SK-N-SH (cell line): ENCODE measurements at places on chromosomes 7 and 10. TPM values are rescaled to one million over a fixed set of nuclear protein-coding genes. Genes with fewer than 3 reads are reported as not detected.

AKR1C2 gene
- polyA plus RNA-seq, result not detected in 2 replicates

ZDHHC6 gene
- polyA plus RNA-seq, result 12.5 and 20.7 TPM in 2 replicates

DNA sequence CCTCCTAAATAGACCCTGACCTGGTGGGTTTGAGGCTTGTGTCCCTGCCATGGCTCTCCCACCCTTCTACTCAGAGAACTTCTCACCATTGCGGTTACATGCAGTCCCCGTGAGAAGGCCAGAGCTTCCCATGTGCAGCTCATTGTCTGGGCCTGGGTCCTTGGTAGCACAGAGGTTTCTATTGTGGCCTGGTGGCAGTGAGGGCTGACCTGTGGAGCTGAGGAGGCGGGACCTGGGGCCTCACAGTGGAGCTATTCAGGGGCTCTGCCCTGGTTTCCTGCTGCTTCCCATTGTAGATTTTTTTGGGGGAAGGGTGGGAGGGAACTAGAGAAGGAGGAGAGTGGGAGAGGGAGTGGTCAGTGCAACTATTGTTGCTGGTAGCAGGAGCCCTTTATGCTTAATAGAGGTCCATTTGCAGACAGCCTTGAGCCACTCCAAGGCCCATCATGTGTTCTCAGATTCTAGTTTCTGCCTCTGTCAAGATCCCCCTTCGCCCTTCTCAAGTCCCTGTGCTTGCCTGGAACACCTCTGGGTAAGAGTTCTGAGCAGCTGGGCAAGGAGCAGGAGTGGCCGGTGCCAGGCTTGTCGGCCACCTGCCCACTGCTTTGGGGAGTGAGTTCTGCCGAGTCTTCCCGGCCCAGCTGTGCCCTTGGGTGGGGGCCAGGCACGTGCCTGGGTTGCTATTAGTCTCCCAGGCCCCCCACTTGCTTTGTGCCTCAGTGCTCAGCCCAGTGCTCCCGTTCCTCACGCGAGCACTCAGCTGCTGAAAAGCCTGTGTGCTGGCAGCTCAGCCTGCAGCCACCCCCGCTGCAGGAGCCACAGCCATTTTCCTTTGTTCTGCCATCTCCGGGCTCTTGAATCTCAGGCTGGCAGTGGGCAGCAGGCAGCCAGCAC, 10.7 kb downstream of the TSPAN14 start:
- DNase-seq, result peak; percentile 47

DNA sequence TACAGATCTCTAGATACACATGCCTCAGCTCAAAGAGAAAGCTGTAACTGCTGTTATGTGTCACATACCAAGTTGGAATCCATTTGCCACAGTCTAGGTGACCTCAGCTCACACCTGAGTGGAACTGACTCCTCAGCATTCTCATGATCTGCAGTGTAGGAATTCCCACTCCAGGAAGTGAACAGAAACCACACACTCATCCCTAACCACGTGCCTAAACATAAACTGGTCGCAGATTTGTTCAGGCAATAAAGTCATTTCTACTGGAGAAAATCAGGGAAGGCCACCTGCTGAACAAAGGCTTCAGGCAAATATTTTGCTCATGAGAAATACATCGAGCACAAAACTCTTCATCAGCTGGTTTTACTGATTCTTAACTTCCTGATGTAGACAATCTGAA, 23.0 kb upstream of the ZMYND11 start:
- DNase-seq, result no peak

DNA sequence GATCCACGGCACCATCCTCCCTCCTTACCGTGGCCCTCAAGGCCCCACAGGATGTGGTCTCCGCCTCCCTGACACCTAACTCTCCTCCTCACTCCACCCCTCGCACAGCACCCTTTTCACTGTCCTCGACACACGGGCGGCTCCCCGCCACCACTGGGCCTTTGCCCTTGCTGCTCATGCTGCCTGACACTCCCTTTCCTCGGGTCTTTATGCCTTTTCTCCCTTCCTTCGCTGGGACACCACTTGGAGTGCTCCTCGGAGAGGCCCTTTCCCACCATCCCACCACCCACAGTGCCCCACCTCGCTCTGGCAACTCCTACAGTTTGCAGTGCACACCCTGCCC, 7.9 kb upstream of the INMT start:
- no peak for DNase-seq

DNA sequence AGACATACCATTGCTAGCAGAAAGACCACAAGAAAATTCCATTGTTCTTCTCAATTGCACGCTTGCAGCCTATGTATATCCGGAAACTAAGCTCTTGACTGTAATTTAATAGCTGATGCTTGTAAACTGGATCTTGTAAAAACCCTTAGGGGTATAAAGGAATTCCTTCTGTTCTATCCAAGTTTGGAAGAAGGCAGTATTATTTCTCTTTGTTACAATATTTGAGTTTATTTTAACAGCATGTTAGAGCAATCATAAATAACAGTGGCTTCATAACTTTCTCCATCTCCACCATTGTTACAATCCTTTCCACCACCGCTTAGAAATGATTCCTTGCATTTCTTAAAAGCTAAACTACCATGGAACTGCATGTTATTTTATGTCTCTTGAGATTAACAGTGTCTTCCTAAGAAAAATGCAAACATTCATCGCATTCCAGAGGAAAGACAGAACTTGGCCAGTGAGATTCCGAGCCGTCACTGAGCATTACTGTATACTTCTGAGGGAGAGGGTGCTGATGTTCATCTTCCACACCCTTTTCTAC, 92.5 kb downstream of the TRIL start:
- no peak for DNase-seq

GRCh38 chr10:2895594-2896196, 171.7 kb upstream of the PFKP start:
- DNase-seq, result no peak

GRCh38 chr7:123974326-123974908, 49.4 kb downstream of the SPAM1 start:
- DNase-seq, result no peak

DNA sequence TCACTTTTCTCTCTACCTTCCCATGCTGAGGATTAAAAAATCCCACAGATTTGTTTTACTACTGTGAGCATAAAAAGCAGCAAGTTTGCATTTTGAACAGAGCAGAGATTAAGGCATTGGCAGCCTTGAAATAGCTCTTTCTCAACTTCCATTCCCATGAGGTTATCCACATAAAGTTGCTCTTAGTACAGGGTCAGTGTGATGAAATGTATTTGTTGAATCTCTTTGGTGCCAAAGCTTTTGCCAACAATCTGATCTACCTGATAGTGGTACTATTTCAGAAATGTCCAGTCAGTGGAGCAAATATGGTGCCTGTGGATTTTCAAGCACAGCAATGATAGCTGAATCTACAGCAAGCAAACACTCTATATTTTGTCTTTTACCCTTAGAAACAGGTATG, 254.8 kb downstream of the INHBA start:
- DNase-seq, result no peak

DNA sequence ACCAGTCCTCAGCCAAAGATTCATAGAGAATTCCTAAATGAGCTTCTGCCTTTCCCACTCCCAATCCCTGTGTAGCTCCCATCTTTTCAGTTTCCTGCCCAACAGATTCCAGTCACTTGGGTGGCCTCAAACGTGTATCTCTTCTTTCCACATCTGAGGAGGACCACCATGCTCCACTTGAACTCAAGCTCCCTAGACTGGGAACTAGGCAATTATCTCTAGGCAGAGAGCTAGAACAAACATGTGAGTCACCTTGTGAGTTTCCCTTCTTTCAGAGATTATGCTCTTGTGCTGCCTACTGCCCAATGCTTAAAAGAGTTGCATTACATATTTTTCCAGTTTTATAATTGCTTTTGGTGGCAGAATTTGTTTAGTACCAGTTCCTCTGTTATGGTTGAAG, 178.0 kb downstream of the MDFIC start:
- no peak for DNase-seq

DNA sequence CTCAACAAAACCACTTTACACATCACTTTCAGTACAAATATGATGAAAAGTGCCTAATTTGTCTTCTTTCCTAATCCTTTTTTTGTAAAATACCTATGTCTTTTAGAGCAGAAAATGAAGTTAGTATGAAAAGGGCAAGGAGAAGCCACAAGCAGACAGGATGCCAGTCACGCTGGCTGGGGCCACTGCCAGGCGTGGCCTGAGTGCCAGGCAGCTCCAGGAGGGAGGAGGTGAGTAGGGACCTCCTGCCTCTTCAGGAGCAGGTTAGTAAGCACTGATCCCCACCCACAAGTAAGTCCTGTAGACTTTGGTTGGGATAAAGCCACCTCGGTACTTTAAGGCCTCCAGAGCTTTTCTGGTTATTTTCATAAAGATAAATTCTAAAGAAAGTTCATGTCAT, 432.0 kb downstream of the GRID1 start:
- DNase-seq, result no peak

UPK3B gene
- polyA plus RNA-seq, result 0.11 TPM in 1 of 2 replicates, not detected in the other

ZNF425 gene
- 1.4 and 1.6 TPM in 2 replicates for polyA plus RNA-seq

DNA sequence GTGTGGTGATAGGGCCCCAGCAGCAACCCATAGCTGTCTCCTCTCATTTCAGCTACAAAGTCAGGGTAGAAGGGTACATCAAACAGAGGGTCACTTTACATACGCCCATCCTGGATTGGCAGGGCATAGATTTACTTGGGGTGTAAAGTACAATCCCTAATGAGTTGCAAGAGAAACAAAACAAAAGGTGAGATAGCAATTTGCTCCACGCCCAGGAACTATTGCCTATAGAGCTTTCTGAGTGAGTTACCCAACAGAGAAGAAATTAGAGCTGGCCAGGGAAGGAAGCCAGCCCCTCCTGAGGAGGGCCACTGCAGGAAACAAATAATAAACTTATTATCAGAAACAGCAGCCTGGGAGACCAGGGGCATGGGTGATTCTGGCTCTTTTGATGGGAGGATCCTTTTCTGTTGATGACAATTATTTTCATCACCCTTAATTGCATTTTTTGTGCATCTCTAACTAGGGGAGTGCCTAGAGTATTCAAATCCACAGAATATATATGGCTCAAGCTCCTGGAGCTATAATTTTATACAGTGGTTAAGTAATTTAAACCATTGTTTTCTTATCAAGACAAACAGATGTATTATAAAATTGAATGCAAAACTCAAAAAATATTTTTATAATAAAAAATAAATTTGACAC, 47.4 kb downstream of the SLC26A5 start:
- no peak for DNase-seq

GRCh38 chr10:121187391-121187790, 336.2 kb downstream of the WDR11 start:
- DNase-seq, result no peak

DNA sequence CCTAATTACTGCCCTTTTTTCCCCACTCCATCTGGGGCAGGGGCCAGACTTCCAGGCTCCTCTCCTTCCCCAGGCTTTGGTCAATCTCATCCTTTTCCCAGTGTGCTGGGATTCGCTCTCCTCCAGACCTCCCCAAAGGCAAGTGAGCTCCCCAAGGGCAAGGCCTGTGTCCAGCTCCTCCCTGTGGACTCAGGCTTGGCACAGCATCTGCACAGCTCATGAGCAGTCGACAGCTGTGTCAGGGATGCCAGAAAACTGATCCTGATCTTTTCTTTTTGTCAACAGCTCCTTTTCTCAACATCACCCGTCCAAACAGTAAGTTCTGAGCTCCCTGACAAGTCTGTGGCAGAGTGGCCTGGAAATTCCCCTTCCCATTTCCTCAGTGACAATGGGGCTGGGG, 67.1 kb downstream of the C10orf120 start:
- DNase-seq, result no peak

UFSP1 gene
- 4.5 and 5.6 TPM in 2 replicates for polyA plus RNA-seq

SPOCK2 gene
- 0.18 and 0.63 TPM in 2 replicates for polyA plus RNA-seq

DNA sequence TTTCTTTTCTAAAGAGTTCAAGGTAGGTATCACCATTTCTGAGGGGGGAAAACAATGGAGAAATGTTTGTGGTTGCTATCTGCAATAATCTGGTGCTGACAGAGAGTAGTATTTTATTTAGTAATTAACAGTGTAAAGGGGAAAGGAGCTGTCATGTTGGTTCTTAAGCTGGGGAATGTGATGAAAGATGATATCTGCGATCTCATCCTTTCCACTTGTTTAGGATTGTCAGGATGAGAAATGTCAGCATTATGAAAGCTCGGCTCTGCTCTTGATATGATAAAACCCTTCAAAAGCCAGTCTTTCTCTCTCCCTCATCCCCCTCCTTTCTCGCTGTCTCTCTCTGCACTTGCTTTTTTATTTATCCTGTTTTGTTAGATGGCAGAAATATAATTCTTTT, 106.1 kb downstream of the POU6F2 start:
- DNase-seq, result no peak

- no peak for DNase-seq
Observed at GRCh38 chr10:11235771-11236170, 218.1 kb downstream of the CELF2 start.

NUPR2 gene
- not detected in 2 replicates for polyA plus RNA-seq

- DNase-seq, result no peak
Observed at GRCh38 chr7:96870934-96871333, 134.4 kb upstream of the DLX6 start.

DNA sequence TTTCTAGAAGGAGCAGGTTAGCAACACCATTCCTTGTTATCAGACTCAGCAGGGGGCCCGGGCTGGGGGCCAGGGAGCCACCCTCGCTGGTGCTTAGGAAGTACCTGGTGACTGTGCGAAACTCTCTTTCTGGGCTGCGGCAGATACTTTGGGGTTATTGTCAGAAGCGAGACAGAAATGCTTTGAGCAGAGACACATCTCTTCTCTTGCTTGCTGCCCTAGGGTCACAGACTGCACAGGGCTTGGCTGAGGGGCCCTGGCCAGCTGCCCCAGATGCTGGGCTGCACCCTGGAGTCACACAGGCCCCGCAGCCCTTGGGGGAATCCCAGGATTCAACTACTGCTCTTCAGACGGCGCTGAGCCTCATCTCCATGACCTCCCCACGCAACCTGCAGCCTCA, 91.9 kb downstream of the WDFY4 start:
- DNase-seq, result no peak

DNA sequence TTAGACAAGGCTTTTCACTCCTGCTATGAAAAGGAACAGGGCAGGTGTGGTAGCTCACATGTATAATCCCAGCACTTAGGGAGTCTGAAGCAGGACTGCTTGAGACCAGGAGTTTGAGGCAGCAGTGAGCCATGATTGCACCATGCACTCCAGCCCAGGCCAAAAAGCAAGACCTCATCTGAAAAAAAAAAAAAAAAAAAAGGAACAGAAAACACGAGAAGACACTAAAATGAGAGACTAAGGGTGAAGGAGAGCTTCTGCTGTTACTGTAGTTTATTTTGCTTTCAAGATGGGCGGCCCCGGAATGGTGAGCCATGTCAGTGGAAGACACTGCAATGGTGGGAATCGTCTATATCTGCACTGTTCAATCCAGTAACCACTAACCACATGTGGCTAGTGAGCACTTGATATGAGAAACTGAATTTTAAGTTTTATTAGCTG, 9.9 kb downstream of the PIP4K2A start:
- DNase-seq, result no peak

CNPY4 gene
- polyA plus RNA-seq, result 52.0 and 65.0 TPM in 2 replicates

GFRA1 gene
- polyA plus RNA-seq, result 1.6 and 2.6 TPM in 2 replicates

PHYHIPL gene
- 0.44 and 1.6 TPM in 2 replicates for polyA plus RNA-seq

MOGAT3 gene
- polyA plus RNA-seq, result not detected in 2 replicates

GRCh38 chr7:158049271-158049670, 538.4 kb downstream of the PTPRN2 start:
- no peak for DNase-seq

DNA sequence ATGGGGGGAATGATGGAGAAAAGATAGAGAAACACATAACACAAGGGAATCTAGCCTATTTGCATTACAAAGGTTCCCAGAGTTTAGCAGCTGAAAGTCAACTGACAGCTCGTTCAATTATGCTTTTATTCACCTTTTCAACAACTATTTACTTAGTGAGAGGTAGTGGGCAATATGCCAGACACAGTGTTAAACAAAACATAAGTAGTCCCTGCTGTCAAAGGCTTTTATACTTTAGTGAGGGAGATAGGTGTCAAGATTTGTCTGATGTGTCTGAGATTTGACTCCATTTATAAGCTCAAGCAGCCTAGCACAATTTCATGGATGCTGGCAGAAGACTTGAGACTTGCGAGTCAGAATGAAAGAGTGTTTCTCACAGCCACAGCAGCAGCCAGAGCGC, 549.0 kb upstream of the VSTM2A start:
- DNase-seq, result no peak
